Fibroblast of skin of right quadriceps (primary cell): ENCODE measurements at places on chromosomes 1 and 21.

DNA sequence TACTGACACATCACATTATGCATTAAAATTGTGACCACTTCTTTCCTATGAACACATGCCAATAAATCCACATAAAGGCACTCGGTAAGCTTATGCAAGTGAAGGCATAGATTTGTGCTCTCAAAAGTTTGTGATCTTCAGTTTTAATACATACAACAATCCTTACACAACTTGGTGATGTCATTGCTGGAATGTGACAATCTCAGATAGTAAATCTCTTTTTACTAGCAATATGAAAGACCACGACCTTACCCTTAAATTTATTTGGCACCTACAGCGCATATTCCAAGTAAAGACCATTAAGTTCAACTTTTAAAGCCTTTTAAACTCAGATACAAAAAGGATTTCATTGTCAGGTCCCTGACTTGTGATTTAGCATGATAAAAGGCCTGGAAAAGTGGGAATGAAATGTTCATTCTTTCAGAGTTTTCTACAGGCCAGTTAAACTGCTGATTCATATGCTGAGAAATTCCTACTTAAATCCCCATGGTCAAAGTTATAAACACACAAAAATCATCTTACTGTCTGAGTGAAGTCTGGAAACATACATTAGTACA, 157.4 kb downstream of the SIPA1L2 start:
- DNase-seq: peak; percentile 88

DNA sequence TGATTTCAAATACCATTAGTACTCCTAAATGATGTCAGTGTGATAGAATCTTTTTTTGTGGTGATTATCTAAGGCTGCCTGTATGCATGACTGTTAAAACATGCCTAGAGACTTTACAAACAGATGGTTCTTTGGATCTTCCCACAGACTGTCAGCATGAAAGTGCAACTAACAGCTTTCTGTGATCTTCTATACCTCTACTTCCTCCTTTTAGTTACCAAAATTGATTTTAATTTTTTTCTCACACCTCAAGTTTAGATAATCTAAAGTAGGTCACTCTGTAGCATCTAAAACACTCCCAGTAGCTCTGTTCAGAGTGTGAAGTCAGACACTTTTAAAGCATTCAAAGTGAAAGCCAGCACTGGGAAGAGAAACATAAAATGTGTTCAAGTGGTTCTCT, 534.5 kb downstream of the PTPRC start:
- DNase-seq: peak; percentile 18

DNA sequence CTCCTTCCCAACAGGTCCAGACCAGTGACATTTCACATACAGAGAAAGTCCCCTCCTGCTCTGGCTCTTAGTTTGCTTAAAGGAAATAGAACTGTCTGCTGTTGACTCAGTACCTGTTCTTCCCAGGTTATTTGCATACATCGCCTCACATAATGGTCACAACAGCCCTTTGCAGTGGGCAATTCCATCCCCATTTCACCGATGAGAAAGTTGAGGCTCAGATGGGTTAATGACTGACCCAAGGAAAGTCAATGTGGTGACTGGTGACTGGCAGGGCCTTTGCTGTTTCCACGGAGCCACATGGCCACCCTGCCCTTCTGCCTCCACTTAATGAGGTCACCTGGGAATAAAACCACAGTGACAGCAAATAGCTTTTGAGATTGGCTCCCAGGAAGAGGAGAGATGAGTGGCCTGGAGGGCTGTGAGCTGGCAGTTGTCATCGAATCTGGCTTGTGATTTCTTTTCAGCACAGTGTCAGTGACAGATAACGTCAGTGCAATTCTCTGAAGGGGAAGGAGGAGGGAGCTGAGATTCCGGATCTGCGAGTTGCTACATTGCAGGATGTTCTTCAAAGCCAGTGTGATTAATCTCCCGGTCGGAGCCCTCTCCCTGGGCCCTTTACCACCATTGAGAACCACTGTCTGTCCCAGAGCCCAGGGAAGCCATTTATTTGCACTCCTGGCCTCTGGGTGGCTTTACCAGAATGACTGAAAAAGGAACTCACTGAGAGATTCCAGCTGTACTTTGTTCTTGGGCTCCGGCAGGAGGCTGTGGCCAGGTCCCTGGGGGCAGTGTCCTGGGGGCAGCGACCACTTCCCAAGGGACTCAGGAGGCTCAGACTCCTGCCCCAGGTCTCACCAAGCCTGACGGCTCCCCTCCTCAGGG, 117.2 kb downstream of the CNIH3 start:
- DNase-seq: peak; percentile 47

- no peak for DNase-seq
Observed at GRCh38 chr1:53166366-53166765, 23.9 kb upstream of the SLC1A7 start.

DNA sequence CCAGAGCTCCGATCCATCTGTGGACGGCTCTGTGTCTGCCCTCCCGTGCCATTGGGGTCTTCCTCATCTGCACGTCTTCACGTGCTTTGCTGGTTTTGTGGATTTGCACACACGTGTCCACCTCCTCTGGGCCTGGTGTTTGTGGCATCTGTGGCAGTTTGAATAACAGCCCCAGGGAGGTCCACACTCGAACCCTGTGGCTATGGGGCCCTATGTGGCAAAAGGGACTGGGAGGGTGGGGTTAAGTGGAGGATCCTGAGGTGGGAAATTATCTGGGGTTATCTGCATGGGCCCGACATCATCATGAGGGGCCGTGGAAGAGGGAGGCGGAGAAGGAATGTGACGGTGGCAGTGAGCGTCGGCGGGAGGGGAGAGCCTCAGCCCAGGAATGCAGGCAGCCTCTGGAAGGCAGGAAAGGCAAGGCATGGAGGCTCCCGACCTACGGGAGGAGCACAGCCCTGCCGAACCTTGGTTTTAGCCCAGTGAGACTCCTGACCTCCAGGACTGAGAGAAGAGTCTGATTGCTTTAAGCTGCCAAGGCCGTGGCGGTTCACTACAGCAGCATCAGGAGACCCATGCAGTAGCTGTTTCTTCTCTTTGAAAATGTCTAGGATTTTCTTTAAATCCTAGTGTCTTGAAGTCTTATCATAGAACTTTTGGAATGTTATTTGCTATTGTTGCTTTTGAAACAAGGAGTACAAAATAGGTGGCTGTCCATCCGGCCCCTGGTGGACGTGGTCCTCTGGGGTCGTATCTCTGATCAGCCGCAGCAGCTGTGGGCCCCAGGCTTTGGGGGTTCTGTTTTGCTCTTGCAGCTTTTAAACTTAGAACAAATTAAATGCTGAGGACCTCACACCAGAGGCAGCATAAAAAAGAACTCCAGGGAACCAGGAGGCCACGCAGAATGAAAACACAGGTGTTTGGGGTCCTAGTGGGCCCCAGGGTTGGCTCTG, 40.0 kb upstream of the LRRC3 start:
- no peak for DNase-seq

DNA sequence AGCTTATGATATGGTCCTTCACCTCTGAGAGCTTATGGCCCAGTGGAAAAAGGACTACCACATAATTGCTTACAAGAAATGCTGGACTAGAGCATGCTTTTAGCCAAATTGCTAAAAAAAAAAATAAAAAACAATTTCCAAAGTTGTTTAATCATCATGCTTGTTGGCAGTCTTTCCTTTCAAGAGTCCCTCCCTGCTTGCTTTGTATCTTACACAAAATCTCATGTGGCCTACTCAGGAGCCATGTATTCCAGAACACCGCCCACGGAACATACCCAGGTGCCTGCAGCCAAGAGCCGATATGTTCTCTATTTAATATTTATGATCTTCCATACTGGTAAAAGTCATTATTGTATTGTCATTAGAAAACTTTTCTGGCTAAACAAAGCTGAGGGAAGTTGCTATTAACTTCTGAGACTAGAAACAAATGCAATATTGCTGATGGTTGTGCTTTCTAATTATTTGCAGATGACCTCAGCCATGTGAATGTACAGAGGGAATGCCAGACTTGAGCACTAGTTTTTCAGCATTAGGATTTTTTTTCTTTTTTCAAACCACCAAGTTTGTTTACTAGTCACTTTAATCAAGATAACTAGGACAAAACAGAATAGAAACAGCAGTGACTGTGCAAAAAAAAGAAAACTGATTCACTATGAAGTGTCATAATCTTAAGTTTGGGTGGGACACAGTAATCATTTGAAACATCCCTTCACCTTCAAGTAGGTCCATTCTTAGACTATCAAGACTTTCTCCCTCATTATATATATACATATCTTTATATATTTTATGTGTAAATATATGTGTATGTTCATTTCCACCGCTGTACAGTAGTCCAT, 129.3 kb upstream of the GORAB start:
- DNase-seq: peak; percentile 52

DNA sequence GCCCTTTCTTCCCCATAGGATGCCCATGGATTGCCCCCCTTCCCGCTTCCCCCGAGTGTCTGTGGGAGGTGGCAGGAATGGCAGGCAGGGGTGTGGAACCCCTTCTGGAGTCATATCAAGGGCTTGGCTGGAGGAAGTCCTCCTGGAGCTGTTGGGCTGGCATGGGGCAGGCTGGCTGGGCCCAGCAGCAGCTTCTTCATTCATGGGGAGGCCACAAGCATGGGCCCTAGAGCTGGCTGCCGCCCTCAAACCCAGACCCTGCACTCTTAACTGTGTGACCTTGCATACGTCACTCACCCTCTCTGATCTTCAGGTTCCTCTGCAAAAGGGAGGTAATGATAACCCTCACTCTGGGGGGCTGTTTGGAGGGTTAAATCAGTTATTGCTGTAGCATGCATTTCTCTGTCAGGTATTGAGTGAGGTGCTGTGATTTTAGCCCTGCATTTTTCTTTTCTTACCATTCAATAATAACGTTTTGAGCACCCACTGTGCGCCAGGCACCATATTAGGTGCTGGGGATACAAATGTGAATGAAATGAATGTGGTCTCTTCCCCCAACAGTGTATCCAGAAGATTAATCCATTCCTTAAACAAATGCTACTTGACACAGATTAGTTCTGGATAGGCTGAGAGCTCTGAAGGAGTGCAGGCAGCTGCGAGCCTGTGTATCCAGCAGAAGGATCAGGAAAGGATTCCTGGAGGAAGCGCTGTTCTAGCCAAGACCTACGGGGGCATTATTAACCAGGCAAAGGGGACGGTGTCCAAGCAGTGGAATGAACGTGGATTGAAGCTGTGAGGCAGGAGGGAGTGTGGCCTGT, 9.3 kb downstream of the PCSK9 start:
- no peak for DNase-seq

DNA sequence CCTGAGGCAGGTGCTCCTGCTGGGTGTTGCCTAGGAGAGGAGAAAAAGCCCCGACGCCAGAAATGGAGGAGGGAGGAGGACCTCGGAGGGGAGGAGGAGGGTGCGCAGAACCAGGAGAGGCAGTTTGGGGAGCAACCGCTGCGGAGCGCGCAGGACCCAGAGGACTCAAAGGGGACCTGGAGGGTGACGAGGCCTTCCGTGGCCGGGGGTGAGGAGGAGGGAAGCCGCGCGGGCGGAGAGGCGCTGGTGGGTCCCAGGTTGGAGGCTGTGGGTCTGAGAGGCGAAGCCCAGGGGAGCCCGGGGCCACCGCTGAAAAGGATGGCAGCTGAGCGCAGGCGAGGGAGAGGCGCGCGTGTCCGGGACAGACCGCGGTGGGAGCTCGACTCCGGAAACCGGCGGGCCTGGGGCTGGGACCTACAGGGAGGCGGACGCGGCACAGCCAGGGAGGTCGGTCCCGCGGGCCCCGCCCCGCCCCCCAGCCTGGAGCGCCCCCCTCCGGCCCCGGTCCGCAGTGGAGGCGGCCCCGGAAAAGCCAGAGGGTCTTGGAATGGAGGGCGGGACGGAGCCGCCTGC, 15.1 kb downstream of the RNF223 start:
- DNase-seq: no peak

DNA sequence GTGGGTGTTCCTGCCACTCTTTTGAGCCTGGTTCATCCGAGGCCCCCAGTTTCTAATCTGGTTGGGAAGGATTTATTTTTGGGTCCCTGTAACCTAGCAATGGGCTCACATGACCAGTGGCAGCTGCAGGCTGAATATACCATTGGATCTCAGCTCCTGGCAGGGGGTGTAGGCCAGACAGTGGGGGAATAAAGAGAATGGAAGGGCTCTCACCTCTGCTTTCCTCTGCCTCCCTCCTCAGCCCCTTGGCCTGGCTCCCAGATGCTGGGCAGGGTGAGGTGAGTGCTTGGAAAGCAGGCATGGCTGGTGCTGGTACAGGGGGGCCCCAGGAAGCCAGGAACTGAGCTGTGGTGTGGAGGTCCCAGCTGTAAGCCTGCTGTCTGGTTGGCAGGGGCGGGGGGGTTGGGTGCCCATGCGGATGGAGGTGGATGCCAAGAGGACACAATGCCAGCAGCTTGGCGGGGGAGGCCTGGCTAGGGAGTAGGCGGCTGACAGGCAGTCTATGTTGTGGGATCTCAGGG, 3.6 kb upstream of the GPR61 start:
- DNase-seq: no peak

- DNase-seq: peak; percentile 25
Observed at GRCh38 chr1:185404291-185404690, 87.2 kb upstream of the IVNS1ABP start.

- DNase-seq: peak; percentile 27
Observed at GRCh38 chr21:25717491-25718147, 17.1 kb downstream of the ATP5PF start.

DNA sequence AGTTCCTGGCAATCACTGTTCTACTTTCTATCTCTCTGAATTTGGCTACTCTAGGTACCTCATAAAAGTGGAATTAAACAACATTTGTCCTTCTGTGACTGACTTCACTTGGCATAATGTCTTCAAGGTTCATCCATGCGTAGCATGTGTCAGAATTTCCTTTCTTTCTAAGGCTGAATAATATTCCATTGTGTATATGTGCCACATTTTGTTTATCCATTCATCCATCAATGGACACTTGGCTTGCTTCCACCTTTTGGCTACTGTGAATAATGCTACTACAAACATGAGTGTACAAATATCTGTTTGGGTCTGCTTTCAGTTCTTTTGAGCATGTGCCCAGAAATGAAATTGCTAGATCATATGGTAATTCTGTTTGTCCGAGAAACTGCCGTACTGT, 14.7 kb downstream of the CACHD1 start:
- DNase-seq: no peak

GRCh38 chr1:111779546-111779945, 23.8 kb downstream of the DDX20 start:
- no peak for DNase-seq

DNA sequence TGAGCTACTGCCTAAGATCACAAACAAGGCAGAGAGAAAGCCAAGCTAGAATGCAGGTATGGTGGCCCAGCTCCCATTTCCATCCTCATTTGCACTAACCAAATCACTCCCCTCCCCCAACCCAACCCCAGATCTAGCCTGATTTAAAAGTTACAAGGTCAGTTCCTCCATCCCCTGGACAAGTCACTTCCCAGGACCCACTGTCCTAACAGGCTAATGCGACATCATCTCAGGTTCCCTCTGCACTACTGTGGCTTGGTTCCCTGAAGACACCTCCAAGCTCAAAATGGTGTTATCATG, 2.4 kb downstream of the F11R start:
- no peak for DNase-seq

DNA sequence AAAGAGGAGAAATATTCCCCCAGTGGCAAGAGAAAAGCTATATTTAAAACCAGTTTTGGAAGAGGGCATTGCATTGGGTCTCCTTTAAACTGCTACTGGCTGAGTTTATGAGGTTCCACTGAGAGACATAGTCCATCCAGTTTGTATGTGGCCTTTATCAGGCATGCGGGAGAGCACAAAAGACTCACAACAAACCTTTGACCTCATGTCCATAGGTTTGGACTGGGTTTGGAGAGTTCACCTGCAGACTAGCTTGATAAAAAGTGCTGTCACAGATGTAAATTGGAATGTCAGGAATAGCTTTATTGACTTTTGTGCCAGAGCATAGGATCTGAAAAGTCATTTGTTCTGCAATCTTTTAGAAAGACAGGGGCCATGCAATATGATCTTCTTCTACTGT, 131.0 kb upstream of the NRIP1 start:
- no peak for DNase-seq
